HCEC 1CT (cell line): ENCODE measurements at places on chromosomes 7 and 10.

GRCh38 chr7:1329261-1329660, 96.6 kb downstream of the UNCX start:
- DNase-seq, result no peak

GRCh38 chr7:144497282-144497681, 93.8 kb upstream of the NOBOX start:
- peak; percentile 32 for DNase-seq

DNA sequence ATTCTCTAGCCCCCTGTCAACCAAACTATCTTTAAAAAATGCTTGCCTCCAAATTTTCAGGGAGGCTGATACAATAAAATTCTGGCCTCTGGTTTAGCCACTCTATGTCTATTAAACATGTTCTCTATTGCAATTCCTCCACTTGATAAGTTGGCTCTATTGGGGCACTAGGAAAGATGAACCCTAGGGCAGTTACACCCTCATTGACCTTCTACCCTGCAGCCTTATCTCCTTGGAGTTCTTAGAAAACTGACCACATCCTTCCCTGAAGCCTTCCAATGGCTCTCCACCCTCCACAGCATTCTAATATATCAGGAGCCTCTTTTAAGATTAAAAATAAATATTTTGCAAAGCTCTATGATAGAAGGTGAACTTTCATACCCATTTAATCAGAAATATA, 30.6 kb downstream of the SVOPL start:
- no peak for DNase-seq

- DNase-seq, result no peak
These were observed 148.8 kb downstream of the CHN2 start for GRCh38 chr7:29343399-29343798.

GRCh38 chr7:106126170-106126938, 14.2 kb upstream of the SYPL1 start:
- DNase-seq, result peak; percentile 73

DNA sequence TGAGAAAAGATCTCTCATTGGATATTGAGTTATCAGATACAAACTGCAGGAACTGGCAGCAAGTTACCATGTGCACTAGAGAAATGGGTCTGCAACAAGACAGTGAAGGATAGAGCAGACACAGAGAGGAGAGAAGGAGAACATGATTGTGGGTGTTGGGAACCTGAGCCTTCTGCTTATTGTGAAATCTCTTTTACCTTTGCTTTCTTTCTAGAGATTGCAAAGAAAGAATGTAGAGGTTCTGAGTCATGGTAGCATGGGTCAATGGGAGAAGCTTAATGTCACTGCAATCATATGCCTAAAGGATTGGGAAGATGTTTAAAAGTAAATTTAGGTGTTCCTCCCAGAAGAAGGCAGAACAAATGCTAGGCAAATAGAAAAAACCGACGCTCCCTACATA, 821.4 kb downstream of the CCSER2 start:
- no peak for DNase-seq

DNA sequence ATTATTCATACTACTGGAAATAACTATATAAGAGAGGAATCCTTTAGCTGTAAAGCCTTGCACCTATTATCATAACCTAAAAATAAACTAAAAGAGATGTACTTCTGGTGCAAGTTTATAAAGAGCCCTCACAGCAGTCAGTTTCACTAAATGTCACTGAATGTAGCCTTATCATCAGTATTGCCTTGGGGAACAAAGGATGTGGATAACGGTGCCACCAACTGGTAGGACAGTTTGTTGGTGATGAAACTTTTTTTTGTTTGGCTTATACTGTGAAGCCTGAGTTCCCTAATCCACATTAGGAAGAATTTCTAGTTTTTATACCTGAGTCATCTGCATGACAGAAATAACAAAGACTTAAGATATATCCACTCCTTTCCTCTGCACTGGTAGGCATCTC, 117.9 kb upstream of the COL1A2 start:
- DNase-seq, result peak; percentile 57

- DNase-seq, result peak; percentile 94
These were observed 53.6 kb downstream of the PYROXD2 start for GRCh38 chr10:98361131-98362025.

DNA sequence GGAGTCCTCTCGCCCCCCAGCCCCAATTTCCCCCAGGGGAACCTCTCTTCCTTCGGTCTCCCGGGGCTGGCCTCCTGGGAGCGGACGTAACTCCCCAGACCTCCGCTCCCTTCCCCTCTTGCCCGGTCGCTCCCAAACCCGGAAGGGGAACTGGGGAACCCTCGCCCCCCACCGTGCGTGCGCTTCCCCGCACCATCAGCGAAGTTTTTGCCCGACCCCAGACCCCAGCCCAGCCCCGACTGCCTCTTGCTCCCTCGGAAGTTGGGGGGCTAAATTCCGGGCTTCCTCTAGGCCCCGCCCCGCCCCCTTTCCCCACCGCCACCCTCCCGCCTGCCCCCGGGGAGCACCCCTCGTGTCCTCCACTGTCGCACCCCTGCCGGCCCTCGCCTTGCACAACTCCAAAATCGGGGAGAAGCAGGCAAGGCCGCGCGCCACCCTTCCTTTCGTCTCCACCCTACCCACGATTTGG, 436 bp downstream of the GNB2 start:
- DNase-seq, result peak; percentile 47

DNA sequence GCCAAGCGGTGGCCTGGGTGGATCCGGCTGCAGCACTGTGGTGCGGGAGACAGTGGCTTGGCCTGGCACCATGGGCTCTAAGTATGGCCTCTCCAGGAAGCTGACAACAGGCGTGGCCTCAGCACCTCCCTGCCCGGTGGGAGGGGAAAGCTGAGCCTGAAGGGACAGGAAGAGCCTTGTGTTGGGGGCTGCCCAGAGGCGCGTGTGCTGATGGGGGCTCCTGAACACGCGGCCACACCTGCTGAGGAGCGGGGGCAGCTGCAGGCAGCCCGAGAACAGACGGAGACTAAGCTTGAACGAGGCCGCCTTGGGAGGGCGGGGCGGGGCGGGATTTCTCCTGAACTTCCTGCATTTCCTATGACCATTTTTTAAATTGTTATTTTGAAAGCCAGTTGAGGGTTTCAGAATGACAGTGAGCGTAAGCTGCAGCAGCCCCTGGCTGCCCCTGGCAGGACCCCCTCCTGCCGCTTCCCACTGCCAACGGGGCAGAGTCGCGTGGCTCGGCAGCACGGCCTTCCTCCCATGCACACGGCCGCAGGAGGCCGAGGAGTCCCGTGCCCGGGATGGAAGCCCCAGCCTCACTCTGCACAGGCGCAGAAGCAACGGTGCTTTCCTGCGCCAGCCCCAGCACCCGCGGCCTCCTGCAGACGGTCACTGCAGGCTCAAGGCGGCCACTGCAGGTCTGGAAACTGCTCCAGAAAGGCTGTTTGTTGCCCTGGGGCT, 43.2 kb downstream of the DPYSL4 start:
- peak; percentile 11 for DNase-seq

DNA sequence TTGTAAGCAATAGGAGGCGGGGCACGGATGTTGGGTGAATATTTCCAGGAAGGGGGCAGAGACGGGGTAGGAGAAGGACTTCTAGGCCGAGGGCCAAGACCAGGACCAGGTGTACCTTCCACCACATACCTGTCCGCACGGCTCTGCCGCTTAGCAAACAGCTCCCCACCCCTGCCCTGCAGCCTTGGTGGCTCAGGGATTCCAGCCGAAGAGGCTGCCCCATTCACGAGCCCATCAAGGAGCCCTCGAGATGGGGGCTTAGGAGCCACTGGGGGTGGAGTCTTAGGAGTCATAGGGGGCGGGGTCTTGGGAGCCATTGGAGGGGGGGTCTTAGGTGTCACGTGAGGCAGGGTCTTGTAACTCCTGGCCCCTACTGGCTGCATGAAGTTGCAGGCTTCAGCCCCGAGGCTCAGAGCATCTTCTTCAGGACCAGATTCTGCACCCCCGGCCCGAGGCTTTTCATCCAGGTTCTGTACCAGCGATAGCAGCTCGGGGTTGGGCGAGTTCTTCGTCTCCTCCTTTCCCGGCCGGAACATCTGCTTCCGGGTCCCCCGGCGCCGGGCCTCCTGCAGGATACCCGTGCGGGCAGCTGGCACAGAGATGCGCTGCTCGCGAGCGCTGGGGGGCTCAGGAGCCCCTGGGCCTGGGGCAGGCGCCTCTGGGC, 6.1 kb upstream of the MYOZ1 start:
- DNase-seq, result no peak

GRCh38 chr7:108503112-108504026, 22.6 kb downstream of the PNPLA8 start:
- DNase-seq, result no peak

- DNase-seq, result no peak
These were observed 282.8 kb downstream of the SNX10 start for GRCh38 chr7:26574476-26574875.

GRCh38 chr7:100676501-100677306, 3.2 kb downstream of the GNB2 start:
- no peak for DNase-seq

GRCh38 chr10:44312401-44312800, 72.5 kb downstream of the CXCL12 start:
- DNase-seq, result no peak

- DNase-seq, result no peak
These were observed 92.6 kb downstream of the LHPP start for GRCh38 chr10:124554085-124554858.

DNA sequence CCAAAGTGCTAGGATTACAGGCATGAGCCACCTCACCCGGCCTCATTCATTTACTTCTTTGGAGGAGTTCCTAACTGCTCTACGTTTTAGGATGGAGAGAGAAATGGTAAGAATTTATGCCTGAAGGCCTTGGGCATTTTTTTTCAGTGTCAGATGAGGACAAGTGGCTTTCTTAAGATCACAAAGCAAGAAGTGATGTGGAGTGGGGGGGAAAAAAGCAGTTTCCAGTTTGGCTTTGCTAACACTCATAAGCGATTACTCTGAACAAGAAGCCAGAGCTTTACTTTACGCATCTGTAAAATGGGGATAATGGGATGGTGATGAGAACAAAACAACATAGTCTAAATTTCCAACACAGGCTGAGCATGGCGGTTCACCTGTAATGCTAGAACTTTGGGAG, 2.6 kb upstream of the PPIA start:
- no peak for DNase-seq

GRCh38 chr10:110226926-110227641, 19.7 kb downstream of the MXI1 start:
- DNase-seq, result peak; percentile 22

DNA sequence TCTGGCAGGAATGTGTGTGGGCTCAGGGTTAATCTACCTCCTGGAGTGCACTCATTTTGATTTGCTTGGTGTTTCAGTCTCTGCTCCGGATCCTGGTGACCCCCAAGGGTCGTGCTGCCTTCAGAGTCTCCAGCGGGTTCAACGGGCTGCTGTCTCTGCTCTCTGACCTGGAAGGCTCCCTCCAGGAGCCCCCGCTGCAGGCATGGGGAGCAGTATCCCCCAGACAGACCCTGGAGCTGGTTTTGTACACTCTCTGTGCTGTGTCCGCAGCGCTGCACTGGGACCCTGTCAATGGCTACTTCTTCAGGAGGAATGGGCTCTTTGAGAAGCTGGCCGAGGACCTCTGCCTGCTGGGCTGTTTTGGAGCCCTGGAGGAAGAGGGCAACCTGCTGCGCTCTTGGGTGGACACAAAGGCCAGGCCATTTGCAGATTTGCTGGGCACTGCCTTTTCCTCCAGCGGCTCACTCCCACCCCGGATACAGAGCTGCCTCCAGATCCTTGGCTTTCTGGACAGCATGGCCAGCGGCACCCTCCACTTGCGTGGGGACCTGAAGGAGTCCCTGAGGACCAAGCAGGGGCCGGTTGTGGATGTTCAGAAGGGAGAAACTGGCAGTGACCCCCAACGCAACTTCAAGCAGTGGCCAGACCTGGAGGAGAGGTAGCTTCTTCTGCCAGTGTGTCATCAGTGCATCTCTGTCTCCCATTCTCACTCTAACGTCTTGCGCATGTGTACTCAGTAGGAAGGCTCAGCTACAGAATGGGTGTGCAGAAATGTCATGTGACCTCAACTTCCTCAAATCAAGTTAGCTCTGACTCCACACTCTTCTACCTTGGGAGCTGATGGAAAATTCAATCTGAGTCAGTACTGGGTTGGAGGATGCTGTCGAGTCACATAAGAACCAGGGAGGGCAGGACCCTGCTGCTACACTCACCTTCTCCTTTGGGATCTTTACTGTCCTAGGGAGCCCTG, 58.5 kb downstream of the WDFY4 start:
- no peak for DNase-seq

DNA sequence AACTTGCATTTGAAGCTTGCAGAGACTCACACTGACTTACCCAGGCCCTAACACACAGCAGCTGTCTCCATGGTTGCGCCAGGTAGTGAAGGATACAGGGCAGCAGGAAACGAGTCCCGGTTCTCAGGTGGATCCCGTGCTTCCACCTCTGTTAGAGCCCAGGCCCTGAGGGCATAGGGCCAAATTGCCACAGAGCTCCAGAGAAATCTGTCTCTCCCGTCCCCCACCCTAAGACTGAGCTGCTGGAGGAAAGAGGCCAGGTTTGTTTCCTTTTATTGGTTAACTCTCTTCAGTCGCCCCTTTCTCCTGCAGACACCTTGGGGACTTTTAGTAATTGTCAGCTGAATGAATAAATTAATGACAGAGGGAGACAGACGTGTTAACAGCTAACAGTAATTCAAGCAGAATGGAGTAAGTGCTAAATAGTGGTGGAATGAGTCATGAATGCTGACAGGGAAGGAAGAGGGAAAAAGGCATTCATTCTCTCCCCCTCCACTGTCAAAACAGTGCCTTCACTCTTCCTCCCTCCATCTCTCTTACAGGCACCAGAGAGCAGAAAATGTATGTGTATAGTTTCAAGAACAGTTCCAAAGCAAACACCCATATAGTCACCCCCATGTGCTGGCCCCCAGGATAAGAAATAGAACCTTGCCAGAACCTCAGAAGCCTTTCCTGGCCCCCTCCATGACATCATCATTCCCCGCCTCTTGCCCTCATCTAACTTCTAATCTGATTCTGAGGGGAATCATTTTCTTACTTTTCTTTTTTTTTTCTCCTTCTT, 16.8 kb upstream of the DLG5 start:
- peak; percentile 81 for DNase-seq

DNA sequence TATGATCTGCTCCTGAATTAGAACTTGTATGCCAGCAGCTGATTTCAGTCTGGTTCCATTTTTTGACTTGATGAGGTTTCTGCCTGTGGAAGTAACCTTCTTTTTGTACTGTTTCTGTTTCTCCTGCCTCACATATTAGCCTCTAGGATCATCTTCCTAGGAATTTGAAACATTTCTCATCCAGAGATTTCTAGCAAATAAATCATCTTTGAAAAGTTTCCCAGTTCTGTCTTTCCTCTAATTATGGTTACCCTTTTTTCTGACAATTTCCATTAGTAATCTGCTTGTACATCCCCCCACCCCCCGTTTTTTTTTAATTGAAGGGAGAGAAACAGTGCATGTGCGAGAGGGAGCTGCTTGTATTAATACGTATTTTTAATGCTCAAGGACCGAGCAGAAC, 92.2 kb downstream of the NRF1 start:
- no peak for DNase-seq

DNA sequence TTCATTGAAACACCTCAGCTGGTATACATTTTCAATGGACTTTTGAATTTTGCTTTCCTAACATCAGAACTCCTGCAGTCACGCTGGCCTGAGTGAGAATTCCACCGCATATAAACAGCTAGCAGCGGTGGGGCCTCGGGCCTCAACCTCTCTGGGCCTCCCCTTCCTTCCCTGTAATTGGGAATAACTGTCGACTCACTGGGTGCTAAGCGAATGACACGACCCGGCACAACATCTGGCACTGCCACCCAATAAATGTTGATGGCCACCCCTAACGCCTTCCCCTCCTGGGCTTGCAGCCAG, 670 bp downstream of the RCC1L start:
- DNase-seq, result no peak
